ENCODE measurements at places on chromosomes 6 and 20.

DNA sequence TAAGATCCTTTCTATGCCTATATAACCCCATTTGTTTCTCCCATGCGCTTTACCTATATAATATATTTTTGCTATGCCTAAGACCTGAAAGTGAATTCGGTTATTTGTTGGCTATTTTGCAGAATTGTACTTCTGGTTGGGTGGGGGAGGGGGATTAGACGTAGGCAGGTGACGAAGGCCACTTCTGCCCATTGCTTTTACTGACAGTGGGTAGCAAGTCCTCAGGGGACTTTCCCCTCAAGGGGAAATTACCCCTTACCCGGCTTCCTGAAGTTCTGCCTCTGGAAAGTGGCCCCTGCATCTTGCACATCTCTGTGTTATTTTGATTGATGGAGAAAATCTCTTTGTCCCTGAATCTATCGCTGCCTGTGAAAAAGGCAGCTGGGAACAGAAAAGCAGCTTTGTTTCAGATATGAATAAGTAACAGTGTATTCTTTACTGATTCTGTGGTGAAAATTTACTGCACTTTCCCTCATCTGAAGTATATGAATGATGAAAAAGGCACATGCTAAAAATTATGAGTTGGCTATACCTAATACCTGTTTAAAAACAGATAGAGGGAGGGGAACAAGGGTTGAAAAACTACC is 133.9 kb downstream of the UTRN start:
- no peak for DNase-seq

DNA sequence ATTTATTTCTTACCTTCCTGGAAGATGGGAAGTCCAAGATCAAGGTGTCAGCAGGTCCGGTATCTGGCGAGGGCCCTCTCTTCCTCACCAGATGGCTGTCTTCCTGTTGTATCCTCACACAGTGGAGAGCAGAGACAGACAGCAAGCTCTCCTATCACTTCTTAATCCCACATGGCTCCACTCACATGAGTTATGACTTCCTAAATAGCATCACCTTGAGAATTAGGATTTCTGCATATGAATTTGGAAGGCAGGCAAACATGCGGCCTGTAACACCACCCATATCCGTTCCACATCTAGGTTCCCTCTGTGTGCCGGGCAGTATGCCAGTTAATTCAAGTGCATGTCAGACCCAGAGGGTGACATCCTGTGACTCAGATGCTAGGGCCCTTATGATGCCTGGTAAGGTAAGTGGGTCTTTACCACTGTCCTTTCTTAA is 2.1 kb downstream of the RAET1E start:
- peak; percentile 30 for DNase-seq

DNA sequence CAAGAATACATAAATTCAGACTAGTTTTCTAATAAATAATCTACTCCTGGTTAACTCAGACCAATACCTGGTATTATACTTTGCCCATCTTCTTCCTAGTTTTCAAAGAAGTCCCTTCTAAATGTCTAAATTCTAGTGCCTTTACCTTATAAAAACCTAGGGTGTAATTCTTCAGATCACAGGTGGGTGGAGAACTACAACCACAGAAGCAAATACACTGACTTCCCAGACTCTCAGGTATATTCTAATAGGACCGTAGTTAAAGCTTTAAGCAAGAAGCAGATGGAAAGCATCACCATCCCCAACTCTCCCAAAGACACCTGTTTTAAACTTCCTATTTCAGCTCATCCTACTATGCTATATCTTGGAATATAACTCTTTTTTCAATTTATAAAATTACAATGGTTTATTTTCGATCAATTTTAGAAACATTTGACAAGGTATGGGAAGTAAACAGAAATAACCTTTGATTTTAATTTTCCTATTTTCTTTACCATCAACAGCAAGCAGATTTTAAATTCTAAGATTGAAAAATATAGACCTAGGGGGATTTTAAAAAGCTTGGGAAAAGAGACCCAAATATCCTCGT is 15.8 kb downstream of the MAN1A1 start:
- DNase-seq = no peak

GRCh38 chr6:43771858-43772680 is 2.1 kb downstream of the VEGFA start:
- DNase-seq = peak; percentile 80

DNA sequence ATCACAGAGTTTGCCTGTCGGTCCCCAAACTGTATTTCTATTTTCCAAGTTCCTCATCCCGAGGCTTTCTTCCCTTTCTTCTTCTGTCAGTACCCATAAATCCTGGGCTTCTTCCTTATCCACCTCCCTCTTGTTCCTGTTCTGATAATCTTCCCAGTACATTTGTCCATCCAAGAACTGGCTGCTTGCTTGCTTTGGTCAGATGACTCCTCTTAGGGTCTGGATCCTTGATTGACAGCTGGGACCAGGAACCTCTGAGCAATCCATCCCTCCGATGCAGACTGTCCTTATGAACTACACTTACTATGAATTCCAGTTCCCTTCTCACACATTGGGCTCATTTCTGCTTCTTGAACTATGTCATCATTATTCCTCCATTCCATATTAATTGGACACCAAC is 275.3 kb upstream of the CITED2 start:
- DNase-seq = no peak

GRCh38 chr6:164346631-164347030 is 932.1 kb downstream of the QKI start:
- DNase-seq = no peak

DNA sequence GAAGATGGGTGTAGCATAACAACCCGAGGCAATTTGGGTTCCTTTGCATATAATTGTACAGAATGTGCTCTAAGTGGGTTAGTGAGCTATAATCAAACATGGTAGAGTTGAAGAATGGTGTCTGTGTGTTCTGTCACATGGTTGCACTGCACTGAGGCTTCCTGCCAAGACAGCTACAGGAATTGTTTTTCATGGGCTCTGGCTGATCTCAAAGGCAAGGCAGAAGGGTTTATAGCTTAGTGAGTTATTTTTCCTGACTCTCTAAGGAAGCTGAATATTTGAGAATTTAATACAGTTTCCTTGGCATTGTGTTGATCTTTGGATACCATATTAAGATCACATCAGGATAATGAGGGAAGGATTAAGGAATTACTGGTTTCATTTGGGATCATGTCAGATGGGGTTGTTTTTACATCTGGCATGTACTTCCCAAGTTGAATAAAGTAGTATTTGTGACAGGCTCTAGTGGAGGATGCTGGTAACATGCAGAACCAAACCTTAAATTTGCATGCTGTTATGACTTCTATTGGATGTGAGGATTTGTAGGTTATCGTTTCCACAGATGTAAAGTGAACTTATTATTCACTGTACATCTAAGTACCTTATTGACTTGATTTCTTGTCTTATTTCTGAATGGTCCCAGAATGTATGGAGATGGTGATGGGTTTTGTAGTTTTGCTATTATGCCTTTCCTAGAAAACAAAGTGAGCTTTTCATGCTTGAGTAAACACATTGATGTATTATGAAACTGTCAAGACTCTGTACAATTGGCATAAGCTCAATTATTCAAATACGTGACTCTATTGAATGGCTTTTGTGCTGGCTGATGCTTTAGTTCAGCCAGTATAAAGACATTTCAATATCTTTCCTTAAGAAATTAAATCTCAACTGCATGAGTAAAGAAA is 43.3 kb downstream of the LRRC1 start:
- DNase-seq = no peak

GRCh38 chr6:13272131-13273046 is 55.9 kb downstream of the TBC1D7 start:
- peak; percentile 29 for DNase-seq

GRCh38 chr6:118134206-118134605 is 227.1 kb downstream of the SLC35F1 start:
- no peak for DNase-seq

GRCh38 chr20:48405909-48406308 is 421.9 kb downstream of the PREX1 start:
- no peak for DNase-seq

DNA sequence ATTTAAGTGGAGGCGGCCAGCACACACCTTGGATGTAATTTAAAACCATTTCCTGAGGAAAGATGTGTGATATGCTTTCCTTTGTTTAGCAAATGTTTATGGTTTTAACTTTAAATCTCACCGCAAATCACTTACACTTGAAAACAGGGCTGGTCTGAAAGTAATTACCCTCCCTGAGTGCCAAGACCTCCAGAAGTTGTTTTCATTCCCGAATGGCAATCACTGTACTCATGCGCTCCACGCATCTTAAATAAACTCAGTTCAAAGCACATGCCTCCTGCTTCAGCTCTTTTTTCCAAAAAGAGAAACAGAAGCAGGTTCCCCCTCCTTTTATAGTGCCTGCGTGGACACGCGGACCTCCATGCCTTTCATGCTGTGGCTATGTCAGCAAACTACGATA is 224.0 kb downstream of the SMOC2 start:
- DNase-seq = no peak

DNA sequence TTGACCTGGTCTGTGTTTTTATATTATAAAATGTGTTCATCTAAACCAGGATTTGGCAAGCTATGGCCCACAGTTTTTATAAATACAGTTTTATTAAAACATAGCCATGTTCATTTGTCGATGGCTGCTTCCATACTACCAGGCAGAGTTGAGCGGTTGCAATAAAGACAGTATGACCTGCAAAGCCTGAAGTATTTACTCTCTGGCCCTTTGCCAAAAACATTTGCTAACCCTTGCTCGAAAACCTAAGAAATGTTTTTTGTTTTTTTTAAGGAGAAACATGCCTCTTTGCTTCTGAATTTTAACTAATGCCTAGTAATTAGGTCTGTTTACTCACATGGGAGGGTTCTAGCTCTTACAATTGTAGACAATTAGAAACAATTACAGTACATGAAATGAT is 67.4 kb upstream of the SMIM28 start:
- DNase-seq = no peak

All from heart right ventricle (tissue), 16 donors.